Astrocyte of the spinal cord (primary cell): ENCODE measurements at places on chromosomes 12 and 14.

DNA sequence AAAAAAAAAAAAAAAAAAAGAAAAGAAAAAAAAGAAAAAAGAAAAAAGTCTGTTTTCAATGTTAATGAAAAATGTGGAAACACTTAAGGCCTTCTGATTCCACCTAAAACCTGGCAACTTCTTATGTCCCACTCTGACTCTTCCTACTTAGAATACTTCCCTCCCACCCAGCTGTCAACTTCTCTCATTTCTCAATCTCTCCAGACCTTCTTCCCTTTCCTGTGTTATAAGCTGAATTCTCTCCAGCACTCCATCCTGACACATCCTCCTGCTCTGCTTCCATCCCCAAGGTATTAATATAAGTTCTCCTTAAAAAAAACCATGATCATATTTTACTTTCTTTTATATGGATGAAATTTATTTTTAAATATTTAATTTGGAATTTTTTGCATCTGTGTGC lies 20.3 kb upstream of the TMTC1 start:
- DNase-seq: no peak

DNA sequence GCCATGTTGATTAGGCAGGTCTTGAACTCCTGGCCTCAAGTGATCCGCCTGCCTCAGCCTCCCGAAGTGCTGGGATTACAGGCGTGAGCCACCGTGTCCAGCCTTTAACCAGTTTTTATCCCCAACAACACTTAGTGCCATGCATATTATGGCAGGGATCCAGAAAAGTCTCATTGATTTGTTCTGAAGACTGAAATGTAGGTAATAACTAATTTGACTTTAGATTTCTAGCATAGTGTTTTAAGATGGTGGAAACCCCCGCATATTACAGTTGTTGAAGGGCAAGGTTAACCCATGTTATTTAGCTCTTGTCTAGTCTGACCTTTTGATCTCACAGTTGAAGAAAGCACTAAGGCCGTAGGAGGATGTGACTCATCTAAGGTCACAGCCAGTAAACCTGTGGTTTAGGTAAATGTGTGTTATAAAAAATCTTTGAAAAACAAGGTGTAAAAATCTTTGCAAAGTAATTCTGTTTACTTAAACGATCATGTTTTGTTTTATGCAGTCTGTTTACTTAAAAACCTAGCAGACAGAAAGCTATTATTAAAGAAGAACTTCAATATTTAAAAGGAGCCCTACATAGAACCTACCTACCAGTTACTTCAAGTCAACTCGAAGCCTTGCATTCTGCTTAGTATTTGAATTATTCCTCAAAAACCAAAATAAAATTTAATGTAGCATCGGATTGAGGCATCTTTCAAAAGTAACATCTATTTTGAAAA lies 24.8 kb downstream of the BICDL1 start:
- no peak for DNase-seq

DNA sequence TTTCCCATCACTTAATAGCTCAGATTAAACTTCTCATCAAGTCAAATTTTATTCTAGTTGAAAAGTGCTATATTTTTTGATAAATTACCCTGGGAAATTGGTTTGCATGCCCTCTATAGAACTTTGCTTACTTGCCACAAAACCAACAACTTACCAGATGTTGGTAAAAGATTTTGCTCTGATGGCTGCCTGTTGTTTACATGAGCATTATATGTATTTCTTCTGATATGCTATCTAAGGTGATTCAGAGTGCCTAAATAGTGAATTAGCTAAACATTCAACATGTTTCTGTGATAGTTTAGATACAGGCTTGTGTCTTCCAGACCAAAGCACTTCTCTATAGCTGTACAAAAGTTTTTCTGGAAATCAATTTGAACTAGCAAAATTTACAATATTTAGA lies 51.0 kb downstream of the PPM1A start:
- no peak for DNase-seq

- peak; percentile 72 for DNase-seq
Measured at GRCh38 chr14:68814539-68815297, 21.9 kb upstream of the ZFP36L1 start.

GRCh38 chr14:34251662-34252061 lies 210.4 kb downstream of the SPTSSA start:
- DNase-seq: no peak

DNA sequence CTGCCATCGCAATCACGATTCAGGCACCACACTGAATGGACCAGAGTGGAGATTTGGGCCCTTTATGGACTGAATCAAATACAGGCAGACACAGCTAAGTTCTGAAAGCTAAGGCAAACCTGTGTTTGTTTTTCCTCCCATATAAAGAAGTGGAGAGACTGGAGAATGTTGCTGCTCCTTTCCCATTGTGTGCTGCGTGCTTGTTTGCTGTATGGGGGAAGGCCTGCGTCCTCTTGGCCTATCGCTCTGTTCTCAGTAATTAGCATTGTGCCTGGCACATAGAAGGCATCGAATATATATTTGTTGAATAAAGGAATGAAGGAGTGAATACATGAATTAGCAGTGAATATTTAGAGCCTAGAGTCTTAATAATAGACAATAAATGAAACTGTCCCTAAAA lies 12.4 kb downstream of the ST8SIA1 start:
- DNase-seq: no peak

- peak; percentile 73 for DNase-seq
Measured at GRCh38 chr14:86935241-86935885, 1057.6 kb downstream of the GALC start.

- no peak for DNase-seq
Measured at GRCh38 chr12:1347294-1347693, 247.1 kb downstream of the FBXL14 start.
